Effector memory CD4-positive, alpha-beta T cell (primary cell): ENCODE measurements at places on chromosomes 13 and 19.
A peak's percentile ranks its signal among the peaks of the same experiment; 100 is the strongest.

DNA sequence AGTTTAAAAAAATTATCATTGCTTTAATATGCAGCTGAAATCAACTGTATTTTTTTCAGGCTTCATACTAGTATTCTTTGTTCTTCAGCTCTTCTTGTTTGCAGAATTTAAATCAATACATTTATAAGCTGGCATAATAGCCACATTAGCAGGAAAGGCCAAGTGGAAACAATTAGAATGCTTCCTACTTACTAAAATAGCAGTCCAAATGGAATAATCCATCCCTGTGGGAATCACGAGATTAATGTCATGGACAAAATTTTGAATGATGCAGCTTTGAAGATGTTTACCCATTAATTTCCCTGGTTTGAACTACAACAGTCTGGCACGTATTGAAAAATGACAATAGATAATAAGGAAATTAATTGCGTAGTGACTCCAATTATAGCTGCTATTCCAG, 2650.8 kb downstream of the PCDH9 start:
- no peak for DNase-seq

- peak; percentile 32 for DNase-seq
Measured at GRCh38 chr13:79481685-79482052, 714 bp downstream of the NDFIP2 start.

GRCh38 chr19:51676566-51677083, 16.5 kb upstream of the SPACA6 start:
- no peak for DNase-seq

DNA sequence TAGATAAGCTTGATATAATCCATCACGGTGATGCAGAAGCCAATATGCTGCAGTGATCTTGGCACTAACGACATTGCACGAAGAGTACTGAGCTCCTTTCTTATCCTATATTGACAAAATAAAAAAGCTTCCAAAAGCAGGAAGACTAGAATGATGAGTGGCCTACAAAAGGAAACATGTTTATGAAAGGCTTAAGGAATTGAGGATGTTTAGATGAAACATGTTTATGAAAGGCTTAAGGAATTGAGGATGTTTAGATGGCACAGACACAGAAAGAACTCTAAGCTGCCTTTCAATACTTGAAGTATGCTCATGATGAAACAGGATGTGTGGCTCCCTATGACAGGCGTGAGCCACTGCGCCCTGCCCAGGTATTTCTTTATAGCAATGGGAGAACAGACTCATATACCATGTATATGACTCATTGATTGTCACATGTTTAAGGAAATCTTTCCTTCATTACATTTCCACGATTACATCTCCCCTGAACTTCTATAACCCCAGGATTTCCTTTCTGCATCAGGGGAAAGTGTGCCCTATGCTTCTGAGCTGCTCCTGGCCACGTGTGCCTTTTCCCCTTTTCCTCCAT, 690.8 kb upstream of the ARGLU1 start:
- DNase-seq = no peak

DNA sequence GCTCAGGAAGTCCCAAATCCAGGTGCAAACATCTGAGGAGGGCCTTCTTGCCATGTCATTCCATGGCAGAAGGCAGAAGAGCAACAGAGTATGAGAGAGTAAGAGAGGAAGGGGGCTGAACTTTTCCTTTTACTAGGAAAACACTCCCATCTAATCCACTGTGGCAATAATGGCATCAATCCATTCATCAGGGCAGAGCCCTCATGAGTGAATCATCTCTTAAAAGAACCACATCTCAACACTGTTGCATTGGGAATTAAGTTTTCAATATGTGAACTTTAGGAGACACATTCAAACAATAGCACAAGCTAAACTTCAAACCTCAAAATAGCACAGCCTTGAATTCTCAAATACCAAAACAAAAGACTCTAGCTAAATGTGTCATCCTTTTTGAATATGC, 264.5 kb downstream of the KCTD12 start:
- DNase-seq = no peak

GRCh38 chr13:49042476-49042875, 66.8 kb downstream of the FNDC3A start:
- DNase-seq = no peak

GRCh38 chr19:19443902-19444680, 38.6 kb downstream of the GATAD2A start:
- DNase-seq = no peak

DNA sequence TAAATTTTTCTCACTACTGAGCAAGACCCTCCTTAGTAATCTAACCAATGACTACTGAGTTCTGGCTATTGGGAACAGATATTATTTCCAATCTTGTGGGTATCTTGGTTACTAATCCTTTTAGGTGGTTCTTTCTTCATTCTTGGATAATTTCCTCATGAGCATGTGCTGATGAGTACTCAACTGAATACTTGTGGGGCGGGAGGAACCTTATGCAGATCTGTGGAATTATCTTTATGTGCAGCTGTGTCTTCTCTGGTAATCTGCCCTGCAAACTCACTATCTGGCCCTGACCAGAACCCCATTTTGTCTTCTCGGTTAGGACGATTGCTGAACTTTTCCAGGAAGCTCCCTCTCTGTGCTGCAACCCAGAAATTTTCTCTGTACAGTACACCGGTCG, 89.7 kb upstream of the TRPC4 start:
- no peak for DNase-seq

DNA sequence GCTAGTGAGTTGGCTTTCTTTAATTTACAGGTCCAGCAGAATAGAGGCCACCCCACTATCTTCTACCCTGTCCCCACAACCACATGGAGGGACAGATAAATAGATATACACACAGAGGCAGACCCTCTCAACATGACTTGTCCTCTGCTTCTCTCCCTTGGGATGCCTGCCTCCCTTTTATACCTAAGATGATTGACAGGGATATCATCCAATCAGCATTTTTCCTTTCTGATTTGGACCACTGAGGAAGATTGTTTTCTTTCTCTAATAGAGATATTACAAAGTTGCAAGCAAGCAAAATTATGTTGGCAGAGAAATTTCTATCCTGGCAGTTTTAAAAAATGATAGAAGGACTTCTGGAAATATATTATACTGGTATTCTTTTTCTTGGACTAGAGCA, 35.8 kb downstream of the STOML3 start:
- DNase-seq = no peak

GRCh38 chr19:42275103-42275502, 6.1 kb downstream of the CIC start:
- no peak for DNase-seq

GRCh38 chr13:26695360-26695705, 65.3 kb downstream of the GPR12 start:
- DNase-seq = no peak

DNA sequence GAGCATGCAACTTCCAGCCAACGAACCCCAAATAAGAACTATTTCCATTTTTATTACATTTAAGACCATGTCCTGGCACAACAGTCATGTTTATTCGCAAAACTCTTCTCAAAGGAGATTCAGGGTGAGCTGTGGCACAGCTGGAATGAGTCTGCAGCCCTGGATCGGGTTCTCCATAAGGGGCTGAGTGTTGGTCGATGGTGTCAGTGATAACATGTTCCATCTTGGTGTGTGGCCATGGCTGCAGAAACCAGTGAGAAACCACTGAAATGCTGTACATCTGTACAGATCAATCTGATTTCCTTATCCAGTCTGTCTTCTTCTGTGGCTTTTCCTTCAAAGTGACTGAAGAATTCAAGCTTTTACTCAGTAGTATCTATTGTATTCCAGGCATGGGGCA, 15.2 kb downstream of the FAM124A start:
- no peak for DNase-seq

- no peak for DNase-seq
Measured at GRCh38 chr13:34025746-34026145, 207.8 kb downstream of the RFC3 start.

DNA sequence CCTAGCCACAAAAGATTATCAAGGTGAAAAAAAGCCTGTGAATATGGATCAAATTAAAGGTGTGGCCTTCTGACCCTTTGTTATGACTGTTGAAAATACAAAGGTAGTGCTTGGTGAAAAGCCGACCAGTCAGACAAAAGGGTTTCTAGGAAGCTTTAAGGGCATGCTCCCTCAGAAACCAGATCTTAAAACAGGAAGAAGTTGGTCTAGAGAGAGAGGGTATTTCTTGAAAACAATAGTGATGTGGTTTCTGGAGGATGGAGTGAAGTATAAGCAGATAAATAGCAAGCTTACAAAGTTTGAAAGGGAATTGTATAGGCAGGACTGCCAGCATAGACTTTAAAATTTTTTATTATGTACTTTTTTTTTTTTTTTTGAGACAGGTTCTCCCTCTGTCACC, 5.0 kb upstream of the EID2 start:
- DNase-seq = no peak

DNA sequence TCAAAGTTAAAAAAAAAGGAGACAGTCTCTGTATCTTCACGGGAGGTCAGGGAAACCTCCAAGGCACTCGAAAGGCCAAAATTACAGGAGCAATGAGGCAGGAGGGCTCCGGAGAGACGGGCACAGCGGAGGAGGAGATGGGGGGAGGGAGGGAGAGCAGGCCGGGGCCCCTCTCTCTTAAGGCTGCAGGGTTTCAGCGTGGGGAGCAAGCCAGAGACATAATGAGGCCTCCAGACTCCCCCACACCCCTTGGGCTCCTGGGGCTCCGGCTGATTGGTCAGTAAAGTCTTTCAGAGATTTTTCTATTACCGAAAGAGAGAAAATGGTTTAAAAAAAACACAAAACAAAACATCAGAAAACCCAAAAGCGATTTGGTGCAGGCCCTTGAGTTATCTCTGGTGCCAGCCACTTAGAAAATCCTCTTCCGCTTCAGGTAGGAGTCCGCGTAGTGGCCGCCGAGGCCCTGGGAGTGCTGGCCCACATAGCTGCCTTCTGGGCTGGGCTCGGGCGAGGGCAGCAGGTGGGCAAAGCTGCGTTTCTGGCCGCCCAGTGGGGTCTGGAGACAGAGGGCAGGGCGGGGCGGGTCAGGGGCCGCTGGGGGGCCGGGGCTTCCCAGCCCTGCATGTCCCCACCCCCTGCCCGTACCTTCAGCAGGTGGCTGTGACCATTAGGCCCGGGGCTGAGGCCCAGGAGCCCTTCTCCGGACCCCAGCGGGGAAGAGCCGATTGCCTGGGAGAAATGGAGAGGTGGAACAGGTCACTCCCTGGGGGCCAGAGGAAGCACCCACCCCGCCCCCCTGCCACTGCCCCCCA, 1.4 kb upstream of the FDX2 start:
- no peak for DNase-seq

- peak; percentile 83 for DNase-seq
Measured at GRCh38 chr19:45770192-45771101, 1.4 kb upstream of the SIX5 start.

GRCh38 chr13:78364711-78365110, 238.6 kb downstream of the POU4F1 start:
- no peak for DNase-seq

DNA sequence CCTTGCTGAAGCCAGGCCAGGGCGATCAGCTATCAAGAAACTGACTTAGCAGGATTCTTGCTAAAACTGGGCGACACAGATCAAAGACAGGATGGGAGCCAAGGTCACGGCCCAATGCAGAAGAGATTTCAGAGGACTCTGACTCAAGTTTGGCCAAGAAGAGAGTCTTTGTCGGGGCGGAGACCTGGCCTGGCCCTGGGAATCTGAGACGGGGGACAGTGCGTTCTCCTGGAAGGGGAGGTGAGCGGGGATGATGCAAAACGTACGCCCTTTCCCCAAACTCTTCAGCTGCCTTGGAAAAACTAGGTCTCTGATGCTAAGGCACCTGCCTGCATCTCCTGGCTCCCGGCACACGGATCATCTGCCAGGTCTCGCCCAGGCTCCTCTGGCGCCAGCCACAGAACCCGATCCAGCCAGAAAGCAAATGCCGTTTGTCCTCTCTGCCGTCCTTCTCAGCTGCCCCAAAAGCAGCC, 9.8 kb downstream of the MVB12A start:
- DNase-seq = no peak

GRCh38 chr13:28273919-28274318, 135.6 kb downstream of the PAN3 start:
- no peak for DNase-seq
